NCI-H2227 treated with DMSO at 0.1 percent for 48 hours (cell line): ENCODE measurements at places on chromosomes 2 and 18.

DNA sequence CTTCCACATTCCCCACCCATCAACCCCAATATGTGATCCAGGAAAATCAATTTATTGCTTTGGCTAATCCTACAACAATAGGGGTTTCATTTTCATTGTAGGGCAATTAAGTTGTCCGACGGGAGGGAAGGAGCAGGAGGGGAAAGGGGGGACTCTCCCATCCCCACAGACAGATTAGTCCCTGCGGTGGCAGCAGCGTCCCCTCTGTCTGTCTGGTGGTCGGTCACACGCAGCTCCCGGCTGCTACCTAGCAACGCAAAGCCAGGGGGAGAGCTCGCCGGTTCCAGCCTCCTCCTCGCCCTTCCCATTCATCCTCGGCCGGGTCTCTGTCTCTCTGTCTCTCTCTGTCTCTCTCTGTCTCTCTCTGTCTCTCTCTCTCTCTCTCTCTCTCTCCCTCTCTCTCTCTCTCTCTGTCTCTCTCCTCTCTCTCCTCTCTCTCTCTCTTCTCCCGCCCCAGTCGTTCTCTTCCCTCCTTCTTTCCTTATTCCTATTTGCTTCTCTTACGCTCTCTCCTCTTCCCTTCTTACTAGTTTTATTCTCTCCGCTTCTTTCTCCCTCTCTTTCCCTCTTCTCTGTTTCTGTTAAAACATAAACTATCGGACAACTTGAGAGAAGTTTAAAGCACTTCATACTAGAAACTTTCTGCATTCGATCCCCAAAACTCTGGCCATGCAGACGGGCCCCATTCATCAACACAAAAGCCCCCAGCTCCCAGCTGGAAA is 1.2 kb downstream of the LRP2 start:
- DNase-seq = no peak

GRCh38 chr2:233087713-233088112 is 27.6 kb downstream of the INPP5D start:
- no peak for DNase-seq

DNA sequence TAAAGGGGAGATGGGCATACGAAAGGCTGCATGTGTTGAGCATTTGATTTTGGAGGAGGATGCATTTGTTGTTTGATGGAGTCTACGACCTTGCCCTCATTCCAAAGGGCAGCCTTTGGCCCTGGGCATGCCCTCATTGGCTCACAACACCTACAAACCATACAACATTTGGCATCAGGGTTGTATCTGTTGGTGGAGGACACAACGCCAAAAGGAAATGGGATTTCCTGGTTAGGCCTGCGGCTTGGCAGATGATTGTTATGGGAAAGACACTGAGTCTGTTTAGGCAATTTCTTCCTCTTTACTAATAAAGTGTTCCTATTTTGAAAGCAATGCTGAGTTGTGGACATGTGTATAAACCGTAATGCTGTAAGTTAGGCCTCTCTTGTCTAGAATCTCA is 246.9 kb downstream of the LDLRAD4 start:
- no peak for DNase-seq

GRCh38 chr2:126657148-126657635 is 1.2 kb downstream of the GYPC start:
- DNase-seq = peak; percentile 66

- no peak for DNase-seq
These were observed 24.8 kb upstream of the TMEM131 start for GRCh38 chr2:98020516-98020915.

GRCh38 chr18:10081492-10081891 is 167.7 kb downstream of the VAPA start:
- peak; percentile 21 for DNase-seq

DNA sequence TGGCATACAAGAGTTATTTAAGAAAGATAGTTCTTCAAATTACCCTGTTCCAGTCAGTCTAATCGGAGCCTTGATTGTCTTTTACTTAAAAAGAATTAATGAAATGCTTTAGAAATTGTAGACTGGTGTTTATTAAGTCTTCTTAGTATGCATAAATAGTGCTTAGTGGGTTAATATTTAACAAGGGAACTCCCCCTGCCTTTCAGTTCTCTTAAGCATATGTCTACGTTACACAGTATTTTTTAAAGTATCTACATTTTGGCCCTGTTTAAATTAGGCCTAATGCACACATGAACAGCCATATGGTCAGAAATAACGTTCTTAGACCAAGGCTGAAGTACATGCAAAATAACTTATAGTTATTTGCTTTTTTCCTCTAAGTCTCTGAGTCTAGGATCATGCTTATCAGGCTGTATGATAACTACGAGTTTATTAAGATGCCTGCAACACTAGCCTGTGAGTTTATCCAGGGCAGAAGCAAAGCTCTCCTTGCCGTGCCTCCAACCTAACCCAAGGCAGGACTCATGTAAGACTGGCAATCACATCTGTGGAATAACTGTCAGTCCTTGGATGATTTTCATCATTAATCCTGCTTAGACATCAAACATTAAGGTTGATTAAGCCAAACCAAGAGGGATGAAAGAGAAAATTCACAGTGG is 6.7 kb downstream of the BCL2 start:
- DNase-seq = no peak

GRCh38 chr2:18299423-18300212 is 260.8 kb downstream of the RDH14 start:
- DNase-seq = no peak

- no peak for DNase-seq
These were observed 833.7 kb upstream of the CHAC2 start for GRCh38 chr2:52933878-52934277.
